ENCODE measurements at places on chromosomes 3 and 15.

- DNase-seq, result no peak
Observed at GRCh38 chr3:102447272-102447671, 12.5 kb downstream of the ZPLD1 start.

DNA sequence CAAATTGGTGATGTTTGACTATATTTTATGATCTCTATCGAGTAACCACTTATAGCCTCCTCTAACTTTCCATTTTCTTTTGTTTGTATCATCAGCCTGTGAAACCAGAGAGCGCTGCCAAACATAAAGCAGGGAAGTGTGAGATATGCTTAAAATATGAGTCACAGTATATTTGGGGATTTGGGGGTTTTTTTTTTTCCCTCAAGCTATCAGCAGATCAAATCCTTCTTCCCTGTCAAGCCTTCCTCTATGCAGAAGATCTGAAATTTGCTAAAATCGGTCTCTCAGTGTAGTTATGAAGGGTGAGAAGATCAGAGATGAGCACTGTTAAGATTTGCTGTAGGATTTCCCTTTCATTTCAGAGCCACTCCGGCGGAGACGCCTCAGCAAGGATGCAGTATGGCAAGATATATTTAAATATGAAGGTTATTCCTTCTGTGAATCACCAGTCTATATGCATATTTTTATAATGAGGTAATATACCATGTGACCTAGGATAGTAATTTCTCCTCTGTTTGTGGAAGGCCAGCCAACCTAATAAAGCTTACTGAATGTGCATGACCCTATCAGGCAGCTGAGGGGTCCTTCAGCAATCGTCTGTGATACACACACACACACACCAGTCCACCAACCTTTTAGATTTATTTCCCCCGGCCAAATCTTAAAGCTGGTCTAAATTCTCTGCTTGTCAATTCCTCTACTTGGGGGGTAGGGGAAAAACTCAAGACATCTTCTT, 474.1 kb downstream of the FOXP1 start:
- DNase-seq, result no peak

- DNase-seq, result no peak
Observed at GRCh38 chr15:93523481-93523880, 434.5 kb upstream of the RGMA start.

- no peak for DNase-seq
Observed at GRCh38 chr15:39180030-39180429, 400.8 kb upstream of the THBS1 start.

DNA sequence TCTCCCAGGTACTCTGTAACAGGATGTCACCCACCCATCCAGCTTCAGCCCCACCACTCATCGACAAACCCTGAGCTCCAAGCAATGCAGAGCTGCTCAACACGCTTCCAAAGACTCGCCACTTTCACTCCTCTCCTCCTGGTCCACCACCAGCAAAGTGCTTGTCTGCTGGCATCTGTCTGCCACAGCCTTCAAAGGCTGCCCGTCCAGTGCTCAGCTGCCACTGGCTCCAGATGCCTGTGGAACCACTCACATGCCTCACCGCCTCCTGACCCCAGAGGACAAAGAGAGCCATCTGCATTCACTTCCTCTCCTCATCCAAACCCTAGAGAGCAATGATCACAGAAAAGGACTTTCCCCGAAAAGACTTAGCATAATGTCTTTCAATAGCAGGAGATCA, 109.5 kb upstream of the OCA2 start:
- no peak for DNase-seq

GRCh38 chr3:128763967-128764366, 38.0 kb downstream of the RAB7A start:
- no peak for DNase-seq

GRCh38 chr3:127652246-127652995, 20.3 kb upstream of the ABTB1 start:
- DNase-seq, result peak; percentile 67

- DNase-seq, result peak; percentile 95
Observed at GRCh38 chr3:195271410-195272243, 668 bp upstream of the XXYLT1 start.

DNA sequence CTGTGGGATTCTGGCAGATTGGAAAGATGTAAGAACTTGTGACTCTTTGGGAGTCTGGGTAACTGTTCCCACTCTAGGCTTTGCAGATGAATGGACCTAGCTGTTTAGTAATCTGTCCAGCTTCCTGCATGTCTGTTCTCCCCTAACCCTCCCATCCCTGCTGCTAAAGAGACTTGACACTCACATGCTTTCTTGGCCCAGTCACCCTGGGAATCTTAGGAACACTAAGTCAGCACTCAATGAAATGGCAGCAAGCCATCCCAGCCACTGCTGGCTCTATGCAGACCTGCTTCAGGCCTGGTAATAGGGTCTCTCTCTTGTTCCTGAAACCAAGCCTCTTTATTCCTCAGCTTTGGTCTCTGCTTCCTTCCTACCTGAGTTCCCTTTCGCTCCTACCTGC, 63.7 kb upstream of the THSD4 start:
- no peak for DNase-seq

GRCh38 chr15:65819563-65819960, 27.5 kb upstream of the DENND4A start:
- DNase-seq, result no peak

DNA sequence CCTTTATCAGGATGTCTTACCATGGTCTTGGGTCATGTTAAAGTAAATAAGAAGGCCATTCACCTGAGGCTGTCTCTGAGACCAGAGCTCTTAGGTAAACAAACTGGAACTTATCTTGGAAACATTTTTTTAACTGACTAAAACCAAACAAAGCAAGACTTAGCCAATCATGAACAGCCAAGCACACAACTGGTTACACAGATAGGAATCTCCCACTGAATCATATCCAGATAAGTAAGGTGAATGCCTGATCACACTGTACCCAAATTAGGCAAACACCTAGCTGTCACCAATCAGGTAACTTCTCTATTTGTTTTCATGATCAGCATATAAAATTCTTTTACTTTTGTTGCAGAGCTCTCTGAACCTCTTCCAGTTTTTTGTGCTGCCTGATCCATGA, 205.4 kb downstream of the CNTN3 start:
- no peak for DNase-seq

- DNase-seq, result no peak
Observed at GRCh38 chr3:170636400-170636973, 50.6 kb upstream of the SLC7A14 start.

- DNase-seq, result no peak
Observed at GRCh38 chr15:40754574-40754882, 526 bp downstream of the RMDN3 start.

DNA sequence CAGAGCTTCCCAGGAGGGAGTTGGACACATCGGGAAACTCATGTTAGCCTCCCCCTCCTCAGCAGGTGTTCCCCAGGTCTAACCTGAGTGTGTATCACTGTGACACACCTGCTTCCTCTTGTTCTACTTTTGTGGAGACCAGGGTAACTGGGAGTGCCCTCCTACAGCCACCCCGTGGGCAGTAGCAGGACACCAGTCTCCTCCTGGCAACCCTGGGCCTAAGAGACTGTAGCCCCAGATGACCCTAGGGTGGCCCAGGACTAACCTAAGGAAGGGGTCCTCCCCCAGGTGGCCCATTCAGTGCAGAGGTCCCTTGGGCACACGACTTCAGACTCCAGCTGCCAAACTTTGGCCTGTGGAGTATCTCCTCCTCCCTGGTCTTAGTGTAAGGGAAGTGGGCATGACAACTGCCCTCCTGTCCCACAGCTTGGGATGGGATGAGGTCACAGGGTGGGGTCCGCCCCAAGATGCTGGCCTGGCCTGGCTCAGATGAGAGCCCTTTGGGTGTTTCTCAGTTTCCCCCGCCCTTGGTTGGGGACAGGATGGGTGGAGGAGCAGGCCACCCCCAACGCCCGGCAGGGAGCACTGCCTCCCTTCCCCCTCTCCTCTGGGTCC, 4.8 kb downstream of the CSK start:
- no peak for DNase-seq

GRCh38 chr15:83571820-83572707, 81.9 kb upstream of the ADAMTSL3 start:
- DNase-seq, result no peak

DNA sequence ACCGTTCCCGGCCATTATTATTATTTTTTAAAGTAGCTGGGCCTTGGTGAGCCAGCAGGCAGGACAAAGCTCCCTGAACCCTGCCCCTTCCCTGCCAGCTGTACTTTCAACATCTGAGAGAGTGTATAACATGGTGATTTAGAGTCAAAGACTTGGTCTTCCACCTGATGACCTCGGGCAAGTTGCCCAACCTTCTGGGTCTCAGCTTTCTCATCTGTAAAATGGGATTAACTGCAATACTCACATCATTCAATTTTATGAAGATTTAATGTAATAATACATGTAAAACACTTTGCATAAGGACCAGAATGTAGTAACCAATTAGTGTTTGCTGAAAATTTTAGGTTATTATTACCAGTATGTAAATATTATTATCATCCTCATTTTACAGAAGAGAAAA, 11.9 kb upstream of the TRH start:
- DNase-seq, result no peak

DNA sequence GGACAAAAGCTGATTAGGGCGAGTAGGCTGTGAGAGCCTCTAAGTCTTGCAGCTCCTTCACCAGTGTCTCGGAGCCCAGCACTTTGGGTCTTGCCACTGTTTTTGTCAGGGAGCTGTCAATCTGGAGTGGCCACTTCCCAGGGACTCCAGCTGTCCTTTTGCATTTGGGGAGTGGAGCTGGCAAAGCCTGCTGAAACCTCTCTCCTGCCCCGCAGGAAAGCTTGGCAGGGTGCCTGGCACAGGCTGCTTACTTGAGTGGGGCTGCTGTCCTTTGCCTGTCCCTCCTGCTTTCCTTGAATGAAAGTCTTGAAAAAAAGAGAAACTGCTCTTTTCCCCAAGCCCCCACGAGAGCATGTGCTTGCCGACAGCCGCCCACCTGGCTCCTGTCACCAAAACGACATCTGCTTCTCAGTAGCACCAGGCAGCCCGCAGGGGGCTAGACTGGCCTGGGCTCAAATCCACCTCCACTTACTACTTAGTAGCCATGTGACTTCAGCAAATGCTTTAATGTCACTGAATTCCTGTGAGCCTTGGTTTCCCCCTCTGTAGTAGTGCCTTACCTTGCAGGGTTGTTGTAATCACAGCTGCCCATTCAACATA, 13.7 kb downstream of the USP13 start:
- no peak for DNase-seq

- no peak for DNase-seq
Observed at GRCh38 chr15:74712311-74712710, 13.0 kb downstream of the CYP1A1 start.

DNA sequence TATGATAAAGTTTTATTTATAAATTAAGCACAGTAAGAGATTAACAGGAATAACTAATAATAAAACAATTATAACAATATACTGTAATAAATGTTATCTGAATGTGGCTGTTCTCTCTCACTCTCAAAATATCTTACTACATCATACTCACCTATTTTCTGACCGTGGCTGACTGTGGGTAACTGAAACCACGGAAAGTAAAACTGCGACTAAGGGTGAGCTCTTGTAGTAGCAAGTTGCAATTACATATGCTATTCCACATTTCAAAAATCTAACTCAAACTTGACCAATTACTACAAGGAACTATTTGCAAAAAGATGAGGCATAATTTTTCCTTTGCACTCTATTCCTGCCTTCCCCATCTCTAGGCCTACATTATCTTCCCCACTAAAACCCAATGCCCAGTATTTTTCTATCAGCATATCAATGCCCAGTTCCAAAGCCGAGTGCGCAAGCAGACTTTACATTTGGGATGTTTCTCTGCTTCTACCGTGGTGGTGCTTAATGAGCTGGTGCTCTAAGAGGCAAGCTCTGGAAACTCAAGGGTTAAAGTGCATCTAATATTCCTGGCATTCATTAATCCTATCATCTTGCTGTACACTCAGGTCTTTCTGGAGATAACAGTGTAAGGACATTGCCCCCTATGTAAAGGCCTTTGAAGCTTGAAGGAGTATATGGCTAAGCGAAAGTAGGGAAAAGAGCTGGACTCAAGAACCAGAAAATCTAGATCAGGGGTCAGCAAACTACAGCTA, 6.7 kb downstream of the PCYT1A start:
- no peak for DNase-seq

GRCh38 chr15:65512189-65512588, 5.3 kb downstream of the DPP8 start:
- DNase-seq, result no peak

- no peak for DNase-seq
Observed at GRCh38 chr3:187370051-187370450, 1.9 kb downstream of the RTP4 start.

DNA sequence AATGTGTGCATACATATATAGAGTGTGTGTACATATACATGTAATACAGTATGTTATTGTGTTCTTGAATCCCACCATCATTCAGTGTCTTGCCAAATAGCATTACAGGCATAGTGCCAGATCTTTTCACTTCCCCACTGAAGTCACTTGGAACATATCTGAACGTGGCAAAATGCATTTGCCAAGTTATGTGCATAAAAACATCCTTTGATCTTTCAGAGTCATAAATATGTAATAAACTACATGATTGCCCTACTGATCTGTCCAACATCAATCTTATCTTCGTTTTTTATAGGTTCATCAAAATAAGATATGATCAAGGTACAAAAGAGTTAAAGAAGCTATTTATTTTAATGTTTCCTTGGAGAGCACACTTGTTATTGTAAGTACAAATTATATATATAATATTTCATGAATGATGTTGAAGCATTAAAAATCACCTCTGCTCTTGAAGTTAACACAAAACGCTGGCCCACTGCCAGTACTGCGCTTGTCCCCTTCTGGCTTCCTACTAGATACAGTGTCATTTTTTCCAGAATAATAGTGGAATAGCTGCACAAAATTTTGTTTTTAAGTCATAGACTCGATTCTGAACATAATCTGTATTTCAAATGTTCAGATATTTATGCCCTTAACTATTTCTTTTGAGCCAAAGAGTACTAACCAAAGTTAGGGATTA, 549.5 kb upstream of the ARRDC4 start:
- DNase-seq, result no peak

DNA sequence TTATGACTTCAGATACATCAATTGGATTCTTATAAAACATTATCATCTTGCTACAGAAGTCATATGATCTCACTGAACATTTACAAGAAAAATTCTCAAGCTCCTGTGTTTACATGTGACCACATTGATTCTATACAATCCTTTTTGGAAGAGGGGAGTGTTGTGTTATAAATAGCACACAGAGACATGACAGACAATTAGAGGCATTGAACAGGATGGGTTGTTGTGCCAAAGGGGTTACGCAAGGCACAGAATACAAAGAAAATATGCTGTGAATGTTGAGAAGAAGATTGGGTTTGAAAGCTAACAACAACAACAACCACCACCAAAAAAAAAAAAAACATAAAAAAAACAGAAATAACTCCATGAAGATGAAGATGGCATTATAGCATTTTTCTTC, 32.5 kb upstream of the TBL1XR1 start:
- DNase-seq, result no peak

- no peak for DNase-seq
Observed at GRCh38 chr3:61595288-61595687, 33.9 kb downstream of the PTPRG start.

- DNase-seq, result peak; percentile 24
Observed at GRCh38 chr15:57221134-57221533, 155.2 kb upstream of the CGNL1 start.
